ENCODE measurements at places on chromosomes 11 and 22. TPM values are rescaled to one million over a fixed set of nuclear protein-coding genes. Genes with fewer than 3 reads are reported as not detected.

GRCh38 chr11:102293873-102294601 lies 23.2 kb upstream of the BIRC3 start:
- peaks cover 6% of the 10 kb centered on the region for H3K4me1 ChIP-seq
- no peak overlapping the region for H3K4me3 ChIP-seq
- H3K36me3 ChIP-seq, result no peaks in the 10 kb centered on the region
- no peak for DNase-seq

DNA sequence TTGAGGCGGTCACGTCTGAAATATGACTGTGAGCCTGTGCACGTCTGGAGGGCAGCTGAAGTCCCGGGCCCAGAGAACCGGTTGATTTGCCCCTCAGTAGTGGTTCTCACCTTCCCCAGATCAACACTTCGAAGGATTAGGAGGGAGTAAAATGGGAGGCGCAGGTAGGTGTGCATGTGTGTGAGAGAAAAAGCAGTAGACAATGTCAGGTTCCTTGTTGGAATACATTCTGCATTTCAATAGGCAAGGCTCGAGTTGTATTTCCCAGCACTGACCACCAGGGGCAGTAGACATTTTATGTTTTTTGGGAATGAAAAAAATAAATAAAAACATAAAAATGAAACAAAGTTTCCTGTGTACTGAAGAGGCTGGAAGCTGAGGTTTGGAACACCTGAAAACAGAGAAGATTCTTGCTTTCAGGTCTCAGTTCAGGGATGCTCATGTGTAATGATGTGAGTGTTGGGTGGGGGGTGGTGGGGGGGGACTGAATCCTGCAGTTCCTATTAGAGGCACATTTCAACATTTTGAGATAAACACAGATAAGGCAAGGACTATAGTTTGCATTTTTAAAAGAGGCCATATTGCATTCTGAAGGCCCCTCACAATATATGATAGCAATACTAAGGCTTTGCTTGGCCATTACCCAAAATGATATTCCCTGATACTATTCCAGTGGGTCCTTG lies 333.9 kb downstream of the CADM1 start:
- no peaks in the 10 kb centered on the region for H3K36me3 ChIP-seq
- no peaks in the 10 kb centered on the region for H3K4me1 ChIP-seq
- H3K27ac ChIP-seq, result no peak overlapping the region
- no peak overlapping the region for H3K4me3 ChIP-seq
- peaks cover 7% of the 10 kb centered on the region for H3K27me3 ChIP-seq
- no peak for DNase-seq

DNA sequence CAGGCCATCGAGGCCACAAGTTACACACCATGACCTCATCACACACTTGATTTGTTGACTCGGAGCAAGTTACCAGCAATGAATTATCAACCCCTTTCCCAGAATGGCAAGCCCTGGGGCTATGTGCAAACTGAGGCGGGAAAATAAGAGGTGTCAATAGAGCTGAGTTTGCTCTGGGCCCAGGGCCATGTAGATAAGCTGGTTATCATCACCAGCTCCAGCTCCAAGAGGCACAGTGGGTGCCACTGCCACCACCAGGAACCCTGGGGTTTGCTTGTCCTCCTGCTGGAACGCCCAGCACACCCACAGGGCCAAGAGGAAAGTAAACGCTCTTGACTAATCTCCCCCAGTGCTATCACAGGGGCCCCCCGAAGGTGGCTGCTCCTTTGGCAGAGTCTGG lies 13.0 kb upstream of the VPS37C start:
- no peak overlapping the region for H3K27ac ChIP-seq
- no peaks in the 10 kb centered on the region for H3K36me3 ChIP-seq

GRCh38 chr11:110415081-110415480 lies 14.7 kb upstream of the FDX1 start:
- no peaks in the 10 kb centered on the region for H3K36me3 ChIP-seq
- H3K4me3 ChIP-seq, result no peak overlapping the region
- H3K27ac ChIP-seq, result no peak overlapping the region
- no peak for DNase-seq
- no peaks in the 10 kb centered on the region for H3K4me1 ChIP-seq
- no peaks in the 10 kb centered on the region for H3K27me3 ChIP-seq

- H3K27ac ChIP-seq, result peak overlapping the region; percentile 84
- peaks cover 28% of the 10 kb centered on the region for H3K4me1 ChIP-seq
- no peaks in the 10 kb centered on the region for H3K27me3 ChIP-seq
- no peak overlapping the region for H3K4me3 ChIP-seq
- DNase-seq, result peak; percentile 85
- no peaks in the 10 kb centered on the region for H3K36me3 ChIP-seq
These were observed 69.2 kb downstream of the BLID start for GRCh38 chr11:122046846-122047245.

DNA sequence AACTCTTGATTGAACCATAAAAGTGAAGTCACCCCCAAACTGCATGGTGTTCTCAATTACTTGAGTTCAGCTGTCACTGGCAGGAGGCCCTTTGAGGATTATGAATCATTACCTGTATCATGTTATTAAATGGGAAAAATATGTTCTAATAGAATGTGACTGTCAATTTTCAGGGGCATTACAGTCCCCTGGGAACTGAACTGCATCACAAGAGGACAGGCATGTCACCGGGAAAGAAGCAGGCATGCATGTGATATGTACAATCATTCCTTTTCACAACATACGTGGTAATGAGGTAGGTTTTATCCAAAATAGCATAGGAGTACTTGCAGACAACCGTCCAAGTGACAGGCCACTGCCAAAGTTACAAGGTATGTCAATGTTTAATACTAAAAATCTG lies 165.8 kb downstream of the MAML2 start:
- no peak overlapping the region for H3K27ac ChIP-seq
- DNase-seq, result no peak
- H3K4me1 ChIP-seq, result no peaks in the 10 kb centered on the region
- H3K27me3 ChIP-seq, result no peaks in the 10 kb centered on the region

GRCh38 chr22:26998129-26998528 lies 340.7 kb downstream of the MIAT start:
- H3K4me1 ChIP-seq, result no peaks in the 10 kb centered on the region
- H3K36me3 ChIP-seq, result no peaks in the 10 kb centered on the region
- no peak overlapping the region for H3K4me3 ChIP-seq
- no peak for DNase-seq
- H3K27ac ChIP-seq, result no peak overlapping the region

Gene OR4D11
- total RNA-seq, result not detected

Gene ANKK1
- total RNA-seq, result 0.19 TPM

Measured in astrocyte (in vitro differentiated cells and primary cell).